ENCODE measurements at places on chromosomes 7 and 10.

GRCh38 chr10:52639652-52640051, 132.9 kb downstream of the MBL2 start:
- DNase-seq: no peak

DNA sequence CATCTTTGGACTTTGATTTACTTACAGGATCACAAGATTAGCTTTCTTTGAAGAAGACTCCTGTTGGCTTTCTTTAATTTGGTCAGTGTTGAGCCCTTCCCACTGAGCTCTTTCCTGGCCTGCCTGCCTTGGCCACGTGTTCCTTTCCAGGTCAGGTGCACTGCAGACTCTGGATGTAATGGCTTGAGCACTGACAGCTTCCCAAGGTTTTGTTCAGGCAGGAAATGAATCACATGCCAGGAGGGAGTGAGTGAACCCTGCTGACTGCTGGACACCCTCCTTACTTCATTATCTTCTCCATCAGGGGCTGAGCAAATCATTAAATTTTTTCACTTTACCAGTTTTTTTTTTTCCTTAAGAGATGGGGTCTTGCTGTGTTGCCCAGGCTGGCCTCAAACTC, 29.8 kb downstream of the SNX10 start:
- no peak for DNase-seq

DNA sequence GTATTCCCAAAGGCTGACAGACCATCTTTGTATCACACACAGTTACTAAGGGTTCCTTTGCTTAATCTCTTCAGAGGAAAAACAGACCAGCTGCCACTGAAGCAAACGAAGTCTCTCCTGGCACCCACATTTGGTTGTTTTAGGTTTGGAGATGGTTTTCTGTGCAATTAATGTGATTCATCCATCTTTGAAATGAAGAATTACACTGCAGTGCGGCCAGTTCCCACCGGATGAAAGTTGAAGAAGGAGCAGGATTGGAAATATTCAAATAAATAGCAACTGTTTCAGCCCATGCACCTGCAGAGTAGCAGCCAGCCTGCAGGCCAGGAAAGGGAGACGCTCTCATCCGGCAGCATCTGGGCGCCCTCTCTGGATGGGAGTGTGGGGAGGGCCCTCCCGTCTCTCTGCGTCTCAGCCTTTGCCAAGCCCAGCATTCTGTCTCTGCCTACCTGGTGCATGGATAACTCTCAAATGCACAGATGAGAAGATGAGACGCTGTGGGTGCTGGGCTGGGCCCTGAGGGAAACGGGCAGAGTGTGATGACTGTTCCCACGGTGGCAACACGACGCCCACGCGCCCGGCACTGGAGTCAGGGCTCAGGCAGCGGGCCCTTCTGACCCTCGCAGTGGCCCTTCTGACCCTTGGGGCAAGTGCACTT, 214.0 kb downstream of the PTPRN2 start:
- DNase-seq: no peak

DNA sequence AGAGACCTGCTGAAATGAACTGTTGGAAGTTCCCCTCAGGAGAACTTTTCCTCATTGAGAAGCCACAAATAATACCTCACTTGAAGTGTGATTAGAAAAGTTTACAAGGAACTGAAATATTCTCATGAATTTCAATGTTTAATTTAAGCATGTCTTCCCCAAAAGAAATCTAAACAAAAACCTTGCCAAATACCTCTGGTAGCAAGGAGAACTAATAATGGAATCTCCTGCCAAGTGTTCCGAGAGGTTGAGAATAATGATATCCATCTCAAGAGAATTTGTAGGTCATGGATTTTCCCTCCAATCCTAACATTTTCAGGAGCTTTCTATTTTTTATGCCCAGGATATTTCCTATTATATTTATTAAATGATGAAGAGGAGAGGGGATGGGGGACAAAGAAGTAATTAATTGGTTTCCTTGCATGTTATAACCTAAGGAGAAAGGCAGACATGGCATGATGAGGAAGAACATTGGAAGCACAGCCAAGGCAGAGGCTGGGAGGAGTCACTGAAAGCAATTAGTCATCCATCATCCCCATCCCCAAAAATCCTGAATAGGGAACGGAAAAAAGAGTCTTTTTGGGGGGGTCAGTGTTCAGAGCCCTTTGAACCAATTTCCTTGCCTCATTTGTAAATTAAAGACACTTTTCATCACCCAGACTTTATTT, 93.6 kb upstream of the IL6 start:
- no peak for DNase-seq

DNA sequence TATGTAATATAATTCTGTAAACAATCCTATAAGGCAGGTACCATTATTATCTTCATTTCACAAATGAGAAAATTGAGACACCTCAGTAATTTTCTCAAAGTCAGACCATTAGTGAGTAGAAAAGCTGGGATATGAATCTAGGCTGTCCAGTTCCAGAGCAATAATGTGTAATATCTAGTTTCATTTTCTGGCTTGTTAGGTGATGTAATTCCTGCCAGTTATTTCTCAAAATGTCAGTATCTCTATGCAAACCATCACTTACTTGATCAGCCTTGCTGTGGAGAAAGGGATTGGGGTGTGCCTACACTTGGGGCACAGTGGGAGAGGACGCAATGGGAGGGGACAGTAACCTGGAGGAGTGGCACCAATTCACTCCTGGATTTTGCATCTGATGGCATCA, 157.5 kb downstream of the LYZL1 start:
- DNase-seq: no peak

GRCh38 chr10:11303361-11304170, 285.9 kb downstream of the CELF2 start:
- DNase-seq: no peak

DNA sequence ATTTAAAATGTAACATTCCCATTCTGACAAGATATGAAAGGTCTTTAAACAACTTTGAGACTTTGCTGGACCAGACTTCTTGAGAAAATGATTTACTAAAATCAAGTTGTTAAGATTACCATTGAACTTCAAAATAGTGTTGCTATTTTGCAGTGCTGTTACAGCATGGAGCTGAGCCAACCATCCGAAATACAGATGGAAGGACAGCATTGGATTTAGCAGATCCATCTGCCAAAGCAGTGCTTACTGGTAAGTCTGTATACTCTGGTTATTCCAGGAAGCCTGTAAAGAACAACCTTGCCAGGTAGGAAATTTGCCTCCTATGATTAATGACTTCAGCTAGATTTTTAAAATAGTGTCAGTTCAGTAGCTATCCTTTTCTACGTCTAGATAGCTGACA, 18.8 kb downstream of the TNKS2 start:
- no peak for DNase-seq

DNA sequence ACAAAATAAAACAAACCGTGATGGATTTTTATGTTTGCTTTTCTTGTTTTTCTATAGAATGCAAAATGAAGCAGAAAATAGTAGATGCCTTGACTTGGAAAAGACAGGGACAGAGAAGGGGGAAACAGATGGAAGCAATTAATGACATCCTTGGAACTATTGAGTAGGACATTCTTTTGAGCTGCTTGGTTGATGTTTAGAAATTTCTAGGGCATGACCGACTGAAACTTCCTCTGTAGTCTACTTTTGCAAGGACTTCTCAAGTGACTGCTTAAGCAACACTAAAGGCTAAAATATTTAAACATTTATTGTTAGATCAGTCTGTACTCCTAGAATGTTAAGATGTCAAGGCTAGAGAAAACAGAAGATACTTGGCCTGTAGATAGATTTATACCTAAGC, 49.4 kb downstream of the VCL start:
- DNase-seq: no peak
